Smooth muscle cell of bladder (primary cell): ENCODE measurements at places on chromosomes 13 and 19. TPM values are rescaled to one million over a fixed set of nuclear protein-coding genes. Genes with fewer than 3 reads are reported as not detected.

VAV1 gene
- total RNA-seq: under 0.01 TPM in 1 of 2 replicates, not detected in the other

FBL gene
- total RNA-seq: 157 and 234 TPM in 2 replicates

GGACT gene
- 2.9 and 6.3 TPM in 2 replicates for total RNA-seq

NCLN gene
- 32.4 and 36.7 TPM in 2 replicates for total RNA-seq

ZNF737 gene
- total RNA-seq: 5.4 and 7.7 TPM in 2 replicates

SYCN gene
- total RNA-seq: not detected in 2 replicates

C3 gene
- total RNA-seq: 8.1 and 24.6 TPM in 2 replicates
